BJ (cell line): ENCODE measurements at places on chromosomes 1 and 21. TPM values are rescaled to one million over a fixed set of nuclear protein-coding genes. Genes with fewer than 3 reads are reported as not detected.
A peak's percentile ranks its signal among the peaks of the same experiment; 100 is the strongest.

GRCh38 chr21:41564871-41565274 lies 56.9 kb upstream of the TMPRSS2 start:
- DNase-seq: peak; percentile 68

The IL19 gene
- not detected in 2 replicates for polyA plus RNA-seq

DNA sequence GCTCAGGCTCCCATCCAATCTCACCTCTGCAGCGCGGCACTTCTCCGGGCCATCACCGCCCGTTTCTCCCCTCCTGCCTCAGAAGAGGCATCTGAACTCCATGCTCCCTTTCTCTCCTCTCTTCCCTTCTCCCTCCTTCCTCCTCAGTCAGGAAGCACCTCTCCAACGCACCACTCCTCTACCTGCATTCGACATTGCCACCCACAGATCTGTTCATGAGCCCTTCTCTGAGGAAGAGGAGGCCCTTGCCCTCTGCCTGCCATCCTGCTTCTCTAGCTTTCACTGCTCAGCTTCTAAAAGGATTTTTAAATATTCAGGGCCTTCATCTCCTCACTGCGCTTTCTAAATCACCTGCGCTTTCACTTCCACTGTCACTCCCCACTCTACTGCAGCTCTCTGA lies 120.0 kb downstream of the KIAA0319L start:
- no peak for DNase-seq

GRCh38 chr1:50123071-50123470 lies 14.4 kb downstream of the ELAVL4 start:
- DNase-seq: no peak

- no peak for DNase-seq
Observed at GRCh38 chr1:94614996-94615395, 73.4 kb upstream of the F3 start.

- DNase-seq: no peak
Observed at GRCh38 chr1:176111835-176112234, 95.3 kb downstream of the COP1 start.

- DNase-seq: no peak
Observed at GRCh38 chr1:40199126-40199525, 37.9 kb downstream of the RLF start.
